ENCODE measurements at places on chromosomes 16 and 17. TPM values are rescaled to one million over a fixed set of nuclear protein-coding genes. Genes with fewer than 3 reads are reported as not detected.

GRCh38 chr17:41530062-41531048 is 2.2 kb upstream of the KRT19 start:
- no peak for DNase-seq

Gene HEXIM1
- polyA plus RNA-seq, result 10.9 TPM

Gene ADAT1
- 9.4 TPM for polyA plus RNA-seq

- DNase-seq, result no peak
These were observed 152.4 kb downstream of the ZNF423 start for GRCh38 chr16:49703483-49703882.

DNA sequence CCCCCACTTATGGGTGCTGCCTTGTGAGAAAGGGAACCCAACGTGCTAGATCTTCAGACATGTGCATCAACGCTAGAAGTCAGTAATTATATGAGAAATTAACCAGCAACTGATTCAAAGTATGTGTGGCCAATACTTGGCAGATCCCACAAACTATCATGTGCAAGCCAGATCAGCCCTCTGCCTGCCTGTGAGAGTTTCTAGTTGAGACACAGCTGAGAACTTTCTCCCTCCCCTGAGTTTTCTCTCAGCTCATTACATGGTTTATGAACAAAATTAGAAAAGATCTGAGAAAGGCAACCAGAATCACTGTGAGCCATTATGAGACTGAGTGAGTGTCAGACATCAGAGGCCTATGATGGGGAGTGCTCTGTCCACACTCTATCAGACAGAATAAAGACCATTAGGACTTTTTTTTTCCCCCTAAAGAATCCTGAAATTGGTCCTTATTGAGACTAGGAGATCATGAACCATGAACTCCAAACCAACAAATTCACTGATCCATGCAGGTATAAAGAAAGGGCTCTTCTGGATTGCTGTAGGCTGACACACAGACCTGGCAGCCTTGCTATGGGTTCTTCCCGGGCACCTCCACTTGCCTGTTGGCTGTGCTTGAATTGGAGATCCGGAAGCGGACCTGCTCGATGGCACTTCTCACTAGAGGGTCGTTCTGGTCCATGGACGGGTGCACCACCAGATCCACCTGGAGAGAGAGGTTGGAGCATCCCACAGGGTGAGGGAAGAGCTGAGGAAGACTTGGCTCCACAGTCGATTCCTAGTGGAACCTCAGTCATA is 51.5 kb downstream of the GTF3C1 start:
- DNase-seq, result no peak

DNA sequence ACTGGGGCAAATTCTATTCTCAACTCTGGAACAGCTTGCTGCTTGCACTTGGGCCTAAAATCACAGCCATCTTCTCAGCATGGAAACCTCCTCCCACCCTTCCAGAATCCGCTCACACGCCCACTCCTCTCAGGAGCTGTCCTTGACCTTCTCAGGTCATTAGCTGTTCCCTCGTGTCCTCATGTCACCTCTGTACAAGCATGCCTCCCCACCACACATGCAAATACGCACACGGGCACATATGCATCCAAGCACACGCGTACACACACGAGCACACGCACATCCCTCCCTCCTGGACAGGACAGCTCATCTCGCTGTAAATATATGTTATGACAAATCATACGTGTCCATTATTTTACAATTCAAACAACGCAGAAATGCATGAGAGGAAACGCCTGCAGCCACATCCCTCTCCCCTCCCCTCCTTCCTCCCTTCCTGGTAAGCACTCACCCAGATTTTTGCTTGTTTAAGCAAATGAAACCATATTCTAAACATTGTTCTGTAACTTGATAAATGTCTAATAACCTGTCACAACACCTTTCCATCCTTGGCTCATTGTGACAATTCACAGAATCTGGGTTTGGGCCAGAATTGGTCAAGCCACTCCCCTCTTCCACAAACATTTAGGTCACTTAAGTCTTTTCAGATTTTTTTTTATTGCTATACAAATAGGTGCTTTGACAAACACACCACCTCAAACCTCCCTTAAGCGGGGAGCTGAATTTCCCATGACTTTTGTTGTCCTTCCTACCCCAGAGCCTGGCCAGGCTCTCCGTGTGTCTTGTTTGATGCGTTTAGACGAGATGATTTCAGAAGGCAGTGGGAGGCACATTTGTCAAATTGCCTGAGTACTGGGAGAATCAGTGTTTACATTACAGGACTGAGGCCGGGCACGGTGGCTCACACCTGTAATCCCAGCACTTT is 41.7 kb downstream of the DNAH17 start:
- no peak for DNase-seq

DNA sequence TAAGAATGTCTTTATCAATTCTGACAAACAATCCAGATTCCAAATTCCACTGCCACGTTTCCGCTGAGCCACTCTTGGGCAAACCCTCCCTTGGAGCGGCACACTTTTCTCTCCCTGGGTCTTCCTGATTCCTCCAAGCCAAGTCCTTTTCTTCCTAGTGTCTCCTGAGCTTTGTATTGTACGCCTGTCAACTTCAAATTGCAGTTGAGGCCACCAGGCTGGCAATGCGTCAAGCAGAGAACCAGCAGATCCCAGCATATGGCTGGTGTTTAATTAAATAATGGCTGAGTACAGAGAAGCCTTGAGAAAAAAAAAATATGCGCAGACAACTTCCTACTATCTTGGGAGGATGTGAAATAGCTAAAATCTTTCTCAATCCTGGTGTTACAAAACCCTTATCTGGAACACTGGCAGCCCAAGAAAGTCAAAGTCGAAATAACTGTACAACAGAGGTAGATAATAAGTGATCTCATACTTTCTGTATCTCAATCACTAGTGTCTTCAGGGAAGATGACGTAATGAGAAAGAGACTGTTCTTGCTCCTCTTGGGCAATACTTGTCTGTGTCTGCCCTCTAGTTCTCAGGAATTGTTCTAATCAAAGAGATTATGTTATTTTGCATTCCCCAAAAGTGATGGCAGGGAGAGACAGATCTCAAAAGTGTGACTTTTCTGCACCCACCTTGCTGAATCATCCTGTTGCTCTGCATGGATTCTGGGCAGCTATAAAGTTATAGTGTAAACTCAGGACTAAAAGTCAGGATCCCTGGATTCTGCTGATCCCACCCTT is 15.0 kb downstream of the SMIM36 start:
- no peak for DNase-seq

- DNase-seq, result peak; percentile 61
These were observed 13.3 kb downstream of the JUP start for GRCh38 chr17:41773190-41773588.

Gene GUCY2D
- 0.02 TPM for polyA plus RNA-seq

DNA sequence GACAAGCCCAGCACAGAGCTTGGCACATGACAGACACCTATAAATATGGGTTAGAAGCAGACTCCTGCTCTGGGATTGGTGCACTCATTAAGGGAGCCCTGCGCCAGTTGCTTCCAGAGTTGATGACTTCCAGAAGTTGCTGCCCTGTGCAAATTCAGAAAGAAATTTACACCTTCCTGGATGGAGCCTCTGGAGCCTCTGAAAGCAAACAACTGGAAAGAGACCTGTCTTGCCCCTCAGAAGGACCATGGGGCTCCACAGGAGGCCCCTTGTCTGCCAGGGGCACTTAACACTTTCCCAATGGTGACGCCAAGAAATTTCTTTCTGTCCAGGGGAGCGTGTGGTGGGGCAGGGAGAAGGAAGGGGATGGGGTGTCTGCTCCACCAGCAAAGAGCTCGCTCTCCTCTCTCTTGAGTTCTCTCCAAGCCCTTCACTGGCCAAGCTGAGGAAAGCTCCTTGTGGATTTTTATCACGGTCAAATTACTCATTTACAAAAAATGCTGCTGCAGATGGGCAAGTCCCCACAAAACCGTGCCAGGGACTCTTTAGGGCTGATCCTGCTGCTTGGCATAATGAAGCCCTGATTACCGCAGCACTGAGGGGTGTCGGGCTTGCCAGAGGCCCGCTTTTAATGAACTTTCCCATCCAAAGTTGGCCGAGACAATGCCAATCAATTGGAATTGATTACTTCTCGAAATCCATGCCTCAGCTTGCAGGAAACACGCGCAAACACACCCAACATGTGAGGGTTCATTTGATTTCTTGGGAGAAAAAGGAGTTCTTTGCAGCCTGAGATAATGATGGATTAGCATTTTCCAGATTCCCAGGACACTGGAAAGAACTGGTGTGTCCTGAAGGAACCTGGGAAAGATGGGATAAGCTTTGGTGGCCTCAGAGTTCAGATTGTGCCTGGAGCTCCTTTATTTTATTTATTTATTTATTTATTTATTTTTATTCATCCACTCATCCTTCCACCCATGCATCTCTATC is 583.6 kb upstream of the CDH5 start:
- DNase-seq, result no peak

Gene LRRC45
- polyA plus RNA-seq, result 20.0 TPM

Gene ALOX15B
- polyA plus RNA-seq, result 0.19 TPM

Gene SPOP
- polyA plus RNA-seq, result 14.2 TPM

Gene EVPL
- 6.5 TPM for polyA plus RNA-seq

DNA sequence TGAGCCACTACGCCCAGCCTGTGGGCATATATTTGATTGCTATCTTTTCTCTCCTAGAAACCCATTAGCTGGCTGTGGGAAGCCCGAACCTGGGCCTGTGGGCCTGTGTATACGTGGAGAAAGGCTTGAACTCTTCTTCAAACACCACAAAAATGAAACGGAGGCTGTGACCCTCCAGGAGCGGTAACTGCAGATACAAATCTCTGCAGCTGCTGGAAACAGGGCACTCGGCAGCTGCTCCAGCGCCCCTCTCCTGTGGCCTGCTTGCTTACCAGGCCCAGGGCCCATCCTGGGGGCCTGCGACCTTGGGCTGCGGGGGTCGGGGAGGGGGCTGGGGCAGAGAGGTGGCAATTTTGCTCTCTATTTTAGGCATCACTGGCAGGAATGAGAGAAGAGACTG is 28.0 kb upstream of the MTSS2 start:
- no peak for DNase-seq

- no peak for DNase-seq
These were observed 187.5 kb upstream of the CDH11 start for GRCh38 chr16:65309354-65309753.

Gene FOXN1
- polyA plus RNA-seq, result 0.02 TPM

GRCh38 chr17:10614536-10615155 is 42.5 kb downstream of the MYH3 start:
- no peak for DNase-seq

DNA sequence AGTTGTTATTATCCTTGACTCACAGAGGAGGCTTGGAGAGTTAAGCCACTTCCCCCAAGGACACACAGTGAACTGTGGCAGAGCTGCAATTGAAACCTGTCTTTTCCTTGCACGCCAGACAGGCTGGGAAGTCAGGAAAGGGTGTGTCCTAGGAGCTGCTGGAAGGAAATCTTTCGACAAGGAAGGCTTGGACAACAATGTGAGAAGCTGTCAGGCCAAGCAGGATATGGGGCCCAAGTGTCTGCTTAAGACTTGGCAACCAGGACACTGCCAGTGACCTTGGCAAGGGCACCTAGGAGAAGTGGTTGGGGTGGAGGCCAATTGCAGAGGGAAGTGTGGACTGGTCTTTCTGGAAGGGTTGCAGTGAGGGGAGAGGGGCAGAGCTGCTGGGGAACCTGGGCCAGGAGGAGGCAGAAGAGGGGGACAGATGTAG is 2.1 kb upstream of the CAMKK1 start:
- DNase-seq, result peak; percentile 68
